ENCODE measurements at places on chromosomes 12 and 14.
A peak's percentile ranks its signal among the peaks of the same experiment; 100 is the strongest.

GRCh38 chr12:131348231-131348630, 362.7 kb upstream of the SFSWAP start:
- DNase-seq: no peak

GRCh38 chr14:64835431-64835830, 44.3 kb downstream of the SPTB start:
- no peak for DNase-seq

GRCh38 chr14:56390859-56391258, 188.7 kb upstream of the TMEM260 start:
- DNase-seq: no peak

- DNase-seq: no peak
Measured at GRCh38 chr12:75837700-75838099, 193.9 kb downstream of the PHLDA1 start.

GRCh38 chr12:71655495-71655894, 8.2 kb downstream of the ZFC3H1 start:
- DNase-seq: no peak

DNA sequence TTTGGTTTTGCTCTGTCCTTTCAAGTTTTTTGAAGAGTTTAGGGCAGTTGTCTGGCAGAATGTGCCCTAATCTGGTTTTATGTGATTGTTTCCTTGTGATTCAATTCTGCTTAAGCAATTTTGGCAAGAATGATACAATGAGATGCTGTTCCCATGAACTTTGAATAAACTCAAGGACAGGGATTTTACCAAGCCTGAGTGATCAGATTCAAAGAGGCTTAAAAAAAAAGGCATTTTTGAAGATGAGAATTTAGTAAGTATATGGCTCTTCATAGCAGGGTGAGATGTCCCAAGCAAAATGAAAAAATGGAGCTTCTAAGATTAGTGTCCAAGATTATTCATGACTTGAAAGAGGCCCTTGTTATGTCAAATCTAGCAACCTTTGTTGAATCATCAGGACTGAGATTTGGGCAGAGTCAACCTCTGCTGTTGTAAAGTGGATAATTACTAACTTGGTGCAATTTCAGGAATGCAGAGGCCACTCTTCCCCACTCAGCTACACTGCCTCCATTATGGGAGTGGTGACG, 180.6 kb upstream of the NUDT4 start:
- DNase-seq: no peak

DNA sequence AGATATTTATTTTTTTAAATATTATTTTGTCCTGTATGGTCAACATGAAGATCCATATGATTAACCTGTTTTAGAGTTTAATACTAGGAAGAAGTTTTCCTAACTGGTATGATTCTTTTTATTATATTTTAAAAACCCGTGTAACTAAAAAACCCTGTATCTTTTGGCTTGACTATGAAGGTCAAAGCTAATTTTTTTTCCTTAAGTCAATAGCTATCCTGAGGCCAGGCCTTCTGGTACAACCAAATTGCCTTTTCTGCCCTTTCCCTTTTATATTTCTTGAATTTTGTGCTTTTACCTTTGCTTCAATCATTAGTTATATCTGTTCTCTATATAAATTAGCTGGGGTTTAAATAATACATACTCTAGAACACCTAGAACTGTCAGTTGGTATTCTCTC, 30.6 kb upstream of the CCDC91 start:
- DNase-seq: no peak

DNA sequence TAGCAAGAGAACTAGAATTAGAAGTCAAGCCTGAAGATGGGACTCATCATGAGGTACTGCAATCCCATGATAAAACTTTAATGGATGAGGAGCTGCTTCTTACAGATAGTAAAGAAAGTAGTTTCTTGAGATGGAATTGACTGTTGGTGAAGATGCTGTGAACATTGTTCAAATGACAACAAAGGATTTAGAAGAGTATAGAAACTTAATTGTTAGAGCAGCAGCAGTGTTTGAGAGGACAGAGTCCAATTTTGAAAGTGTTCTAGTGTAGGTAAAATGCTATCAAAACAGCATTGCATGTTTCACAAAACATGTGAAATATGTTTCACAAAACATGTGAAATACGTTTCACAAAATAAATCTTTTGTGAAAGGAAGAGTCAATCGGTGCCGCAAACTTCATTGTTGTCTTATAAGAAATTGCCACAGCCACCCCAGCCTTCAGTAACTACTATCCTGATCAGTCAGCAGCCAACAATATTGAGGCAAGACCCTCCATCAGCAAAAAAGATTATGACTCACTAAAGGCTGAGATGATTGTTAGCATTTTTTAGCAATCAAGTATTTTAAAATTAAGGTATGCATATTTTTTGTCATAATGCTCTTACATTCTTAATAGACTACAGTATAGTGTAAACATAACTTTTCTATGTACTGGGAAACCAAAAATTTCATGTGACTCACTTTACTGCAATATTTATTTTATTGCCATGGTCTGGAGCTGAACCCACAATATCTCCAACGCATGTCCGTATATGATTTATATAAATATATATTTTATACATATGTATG, 173.4 kb upstream of the BMP4 start:
- no peak for DNase-seq

DNA sequence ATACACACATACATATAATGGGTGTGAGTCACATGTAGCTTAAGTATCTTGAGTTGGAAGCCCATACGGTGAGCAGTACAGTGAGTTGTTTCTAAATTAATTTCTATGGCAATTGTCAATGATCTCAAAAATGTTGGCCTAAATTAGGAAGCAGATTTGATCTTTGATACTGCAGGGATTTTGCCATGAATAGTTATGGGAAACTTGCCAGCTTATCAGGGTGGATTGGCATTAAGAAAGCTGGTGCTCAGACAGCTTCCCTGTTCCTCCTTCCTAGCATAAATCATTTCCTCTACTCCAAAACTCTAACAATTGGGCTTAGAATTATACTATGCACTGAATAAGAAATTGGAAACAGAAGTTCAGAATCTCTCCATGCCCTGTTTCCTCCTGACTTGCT, 150.9 kb upstream of the FRMD6 start:
- no peak for DNase-seq

- no peak for DNase-seq
Measured at GRCh38 chr12:130945786-130946492, 7.8 kb upstream of the ADGRD1 start.

GRCh38 chr12:108676707-108677106, 43.0 kb upstream of the SELPLG start:
- DNase-seq: no peak

- DNase-seq: no peak
Measured at GRCh38 chr12:16347391-16348298, at the start of gene MGST1. MGST1 (plus strand) TSS chr12:16347645; CDS start chr12:16354253, 6,608 bp downstream.

- DNase-seq: no peak
Measured at GRCh38 chr12:26689281-26689841, 143.6 kb downstream of the ITPR2 start.

DNA sequence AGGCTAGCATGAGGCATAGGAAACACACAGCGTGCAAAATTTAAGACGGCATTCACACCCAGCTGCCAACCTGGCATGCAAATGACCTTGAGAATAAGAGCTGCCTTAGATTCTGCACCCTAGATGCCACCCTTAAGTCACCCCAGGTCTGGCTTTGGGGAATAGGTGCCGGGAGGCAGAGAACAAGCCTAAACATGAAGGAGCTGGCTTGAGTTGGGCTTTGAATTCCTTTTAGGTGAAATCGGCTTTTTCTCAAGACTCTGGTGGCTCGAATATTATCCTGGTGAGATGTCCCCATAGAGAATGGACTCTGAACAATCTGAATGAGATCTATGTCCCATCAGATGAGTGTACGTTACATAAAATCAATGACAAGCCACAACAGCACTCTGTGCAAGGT, 1090.5 kb downstream of the VRK1 start:
- no peak for DNase-seq

DNA sequence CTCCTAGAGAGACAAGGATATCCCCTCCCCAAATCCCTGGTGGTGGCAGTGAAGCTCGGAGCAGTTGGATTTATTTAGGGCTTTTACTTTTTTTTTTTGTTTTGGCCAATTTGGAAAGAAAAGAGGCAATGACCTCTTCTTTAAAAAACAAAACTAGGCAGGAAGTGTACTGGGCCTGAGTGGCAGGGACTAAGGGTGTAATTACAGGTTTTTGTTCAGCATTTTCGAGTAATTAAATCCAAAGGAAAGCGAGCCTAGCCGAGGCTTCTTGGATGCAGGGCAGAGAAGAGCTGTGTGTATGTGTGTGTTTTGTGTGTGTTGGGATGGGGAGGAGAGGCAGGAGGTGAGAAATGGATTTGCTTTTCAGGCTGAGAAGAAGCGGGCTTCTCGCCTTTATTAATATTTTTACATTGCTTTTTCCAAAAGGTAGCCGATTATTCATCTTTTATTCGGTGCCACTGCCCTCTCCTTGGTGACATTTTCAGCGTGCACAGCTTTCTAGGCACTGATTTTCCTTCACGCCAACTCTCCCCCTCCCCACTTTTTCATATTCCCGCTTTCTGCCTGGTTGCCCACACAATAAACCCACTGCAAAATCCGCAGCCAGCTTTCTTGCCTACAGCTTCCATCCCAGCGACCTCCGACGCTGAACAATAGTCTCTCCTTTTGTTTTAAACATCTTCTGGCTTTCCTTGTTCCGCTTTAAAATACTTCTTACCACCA, 8.9 kb upstream of the IRF2BPL start:
- no peak for DNase-seq

GRCh38 chr12:21715386-21715785, 57.7 kb upstream of the LDHB start:
- no peak for DNase-seq

DNA sequence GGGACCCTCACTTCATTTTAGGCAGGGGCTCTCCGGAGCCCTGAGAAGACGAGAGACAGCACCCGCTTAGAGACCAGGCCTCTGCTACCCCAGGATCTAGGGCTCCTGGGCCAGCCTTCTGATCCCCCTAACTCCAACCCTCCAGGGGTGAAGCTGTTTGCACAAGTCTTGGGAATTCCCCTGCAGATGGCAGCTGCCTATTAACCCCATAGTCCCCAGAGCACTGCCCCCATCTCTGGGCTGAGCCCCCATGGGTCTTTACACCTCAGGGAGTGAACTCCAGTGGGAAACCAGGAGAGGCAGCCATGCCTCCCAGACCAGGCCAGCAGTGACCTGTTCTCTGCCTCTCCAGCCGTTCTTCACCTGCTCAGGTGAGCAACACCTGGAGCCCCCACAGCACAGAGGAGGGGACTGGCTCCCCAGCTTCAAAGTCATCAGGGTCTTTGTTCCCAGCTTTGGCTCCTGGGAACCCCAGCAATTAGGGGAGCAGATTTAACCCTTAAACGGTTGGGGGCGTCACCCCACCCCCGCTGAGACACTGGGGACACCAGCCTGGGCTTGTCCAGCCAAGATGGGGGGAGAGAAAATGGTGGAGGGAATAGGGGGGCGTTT, 2.3 kb downstream of the WNT10B start:
- no peak for DNase-seq

DNA sequence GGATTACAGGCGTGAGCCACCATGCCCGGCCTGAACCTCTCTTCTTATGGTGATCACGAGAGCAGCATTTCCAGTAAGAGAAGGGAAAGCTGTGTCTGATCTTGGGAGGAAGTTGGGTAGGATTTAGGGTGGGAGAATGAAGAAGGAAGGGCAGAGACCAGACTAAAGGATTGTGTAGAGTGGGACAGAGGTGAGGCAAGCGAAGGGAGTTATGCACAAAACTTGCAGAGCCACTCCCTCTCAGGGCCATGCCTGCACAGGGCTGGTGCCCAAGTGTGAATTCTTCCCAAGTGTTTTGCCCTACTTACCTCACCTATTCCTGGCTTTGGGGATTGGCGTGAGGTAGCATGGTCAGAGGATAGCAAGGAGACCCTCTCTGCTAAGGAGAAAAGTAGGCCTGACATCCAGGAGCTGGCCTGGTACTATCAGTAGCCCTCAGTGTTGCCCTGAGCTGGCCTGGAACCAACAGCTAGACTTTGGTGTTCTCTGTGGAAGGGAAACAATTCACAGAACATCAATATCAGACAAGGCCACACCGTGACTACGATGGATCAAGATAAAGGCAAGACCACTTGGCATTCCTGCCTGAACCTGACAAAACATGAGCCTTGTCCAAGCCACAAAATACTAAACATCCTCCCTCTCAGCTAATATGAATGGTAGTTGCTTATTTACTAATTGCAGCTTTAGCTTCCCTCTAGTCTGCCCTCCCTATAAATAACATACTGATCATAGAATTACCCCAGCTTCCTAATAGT, 201.0 kb upstream of the AMIGO2 start:
- no peak for DNase-seq

DNA sequence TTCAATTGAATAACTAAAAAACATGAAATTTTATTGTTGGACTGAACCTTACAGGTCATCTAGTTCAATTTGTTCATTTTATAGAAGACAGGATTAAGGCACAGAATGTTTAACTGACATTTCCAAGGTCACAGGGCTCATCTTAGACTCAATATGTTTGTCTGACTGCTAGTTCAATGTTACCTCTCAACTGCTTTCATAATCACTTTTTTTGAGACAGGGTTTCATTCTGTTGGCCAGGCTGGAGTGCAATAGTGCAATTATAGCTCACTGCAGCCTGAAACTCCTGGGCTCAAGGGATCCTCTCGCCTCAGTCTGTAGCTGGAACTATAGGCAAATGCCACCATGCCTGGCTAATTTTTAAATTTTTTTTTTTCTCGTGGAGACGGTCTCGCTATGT, 24.4 kb upstream of the ITGA5 start:
- DNase-seq: no peak

- no peak for DNase-seq
Measured at GRCh38 chr12:8699714-8700113, 1.9 kb downstream of the RIMKLB start.

DNA sequence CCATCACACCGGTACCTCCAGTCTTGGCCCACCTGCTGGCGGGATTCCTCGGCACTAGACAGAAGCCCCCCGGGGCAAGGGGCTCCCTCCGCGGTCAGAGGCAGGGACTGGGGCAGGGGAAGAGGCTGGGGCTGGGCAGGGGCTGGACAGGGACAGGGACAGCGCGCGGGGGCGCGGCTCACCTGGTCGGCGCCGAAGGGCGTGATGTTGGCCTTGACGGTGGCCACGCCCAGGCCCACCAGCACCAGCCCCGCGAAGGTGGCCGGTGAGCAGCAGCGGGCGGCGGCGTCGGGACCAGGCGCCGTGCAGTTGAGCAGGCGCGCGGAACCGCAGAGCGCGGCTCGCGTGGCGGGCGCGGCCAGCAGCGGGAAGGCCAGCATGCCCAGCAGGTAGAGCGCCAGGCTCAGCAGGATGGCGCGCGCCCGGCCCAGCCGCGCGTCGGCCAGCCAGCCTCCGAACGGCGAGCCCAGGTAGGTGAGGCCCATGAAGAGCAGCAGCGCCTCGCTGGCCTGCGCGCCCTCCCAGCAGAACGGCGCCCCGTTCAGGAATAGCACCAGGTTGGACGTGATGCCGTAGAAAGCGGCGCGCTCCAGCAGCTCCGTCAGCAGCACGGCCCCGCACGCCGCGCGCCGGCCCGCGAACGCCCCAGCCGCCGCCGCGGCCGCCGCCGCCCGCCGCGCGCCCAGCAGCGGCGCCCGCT, 392 bp downstream of the SLC15A4 start:
- DNase-seq: peak; percentile 19
